HepG2 (cell line): ENCODE measurements at places on chromosomes 3 and 15. TPM values are rescaled to one million over a fixed set of nuclear protein-coding genes. Genes with fewer than 3 reads are reported as not detected.

Gene EIF5A2
- total RNA-seq: 9.4 and 17.1 TPM in 2 replicates

Gene EIF4E3
- 0.06 and 0.07 TPM in 2 replicates for total RNA-seq

Gene DAZL
- total RNA-seq: not detected in 2 replicates

Gene MOBP
- total RNA-seq: not detected in 2 replicates

Gene CAPN7
- 36.8 and 52.2 TPM in 2 replicates for total RNA-seq

Gene TMEM158
- total RNA-seq: 0.13 TPM in 1 of 2 replicates, not detected in the other

Gene SCN11A
- 0.02 TPM in 1 of 2 replicates, not detected in the other for total RNA-seq

Gene FGF7
- total RNA-seq: not detected in 2 replicates

Gene BFSP2
- not detected in 2 replicates for total RNA-seq

GRCh38 chr15:44620081-44620480 is 43.4 kb downstream of the SPG11 start:
- DNase-seq: no peak

DNA sequence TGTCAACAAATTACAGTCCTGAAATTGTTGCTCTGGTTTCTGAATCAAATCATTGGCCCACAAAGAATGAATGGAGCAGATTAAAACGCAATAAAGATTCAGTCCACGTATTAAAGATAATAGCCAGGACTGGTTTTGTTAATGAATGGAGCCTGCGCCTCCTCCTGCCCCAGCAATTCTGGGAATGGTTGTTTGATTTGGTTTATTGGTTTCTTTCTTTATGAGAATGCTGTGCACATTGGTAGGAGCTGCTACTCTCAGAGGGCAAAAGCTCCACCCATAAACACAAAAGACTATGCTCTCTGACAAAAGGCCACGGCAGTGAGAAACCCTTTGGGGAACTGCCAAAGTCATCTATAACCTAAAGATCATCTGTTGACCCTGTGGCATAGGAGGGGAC is 261.1 kb downstream of the ABHD5 start:
- no peak for DNase-seq

GRCh38 chr3:85576091-85576690 is 617.4 kb downstream of the CADM2 start:
- peak; percentile 44 for DNase-seq

DNA sequence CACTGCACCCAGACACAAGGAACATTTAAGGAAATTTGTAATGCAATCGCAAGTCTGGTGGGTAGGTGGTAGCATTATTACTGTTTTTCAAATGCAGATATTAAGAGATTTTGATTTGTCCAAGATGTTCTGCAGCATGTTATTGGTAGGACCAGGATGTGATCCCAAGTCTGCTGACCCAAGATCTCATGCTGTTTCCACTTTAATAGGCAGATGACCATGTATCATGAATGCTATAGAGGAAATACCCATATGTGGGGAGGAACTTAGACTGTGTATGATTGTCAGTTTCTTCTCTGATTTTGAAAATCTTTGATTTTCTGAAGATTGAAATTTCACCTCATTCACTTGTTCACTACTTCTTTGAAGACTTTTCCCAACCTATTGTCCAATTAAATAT is 28.7 kb downstream of the ATP6V1A start:
- DNase-seq: no peak

- DNase-seq: peak; percentile 70
These were observed 27.7 kb downstream of the DLG1 start for GRCh38 chr3:197270558-197271317.

DNA sequence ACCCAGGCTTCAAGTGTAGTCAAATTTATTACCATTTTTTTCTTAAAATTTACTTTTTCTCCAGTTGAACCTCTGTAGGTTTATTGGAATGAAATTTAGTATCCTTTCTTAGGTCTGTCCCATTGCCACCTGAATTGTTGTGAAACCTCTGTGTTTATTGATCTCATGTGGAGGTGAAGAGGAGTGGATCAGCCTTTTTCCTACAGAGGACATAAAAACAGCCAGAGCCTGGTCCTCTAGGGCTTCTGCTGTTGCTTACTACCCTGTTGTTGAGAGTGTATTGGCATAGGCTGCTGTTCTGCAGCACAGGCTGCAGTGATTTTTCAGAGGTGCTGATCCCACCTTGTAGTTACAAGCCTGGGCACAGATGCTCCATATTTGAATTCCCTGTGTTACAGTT is 44.6 kb downstream of the LRRC28 start:
- no peak for DNase-seq

DNA sequence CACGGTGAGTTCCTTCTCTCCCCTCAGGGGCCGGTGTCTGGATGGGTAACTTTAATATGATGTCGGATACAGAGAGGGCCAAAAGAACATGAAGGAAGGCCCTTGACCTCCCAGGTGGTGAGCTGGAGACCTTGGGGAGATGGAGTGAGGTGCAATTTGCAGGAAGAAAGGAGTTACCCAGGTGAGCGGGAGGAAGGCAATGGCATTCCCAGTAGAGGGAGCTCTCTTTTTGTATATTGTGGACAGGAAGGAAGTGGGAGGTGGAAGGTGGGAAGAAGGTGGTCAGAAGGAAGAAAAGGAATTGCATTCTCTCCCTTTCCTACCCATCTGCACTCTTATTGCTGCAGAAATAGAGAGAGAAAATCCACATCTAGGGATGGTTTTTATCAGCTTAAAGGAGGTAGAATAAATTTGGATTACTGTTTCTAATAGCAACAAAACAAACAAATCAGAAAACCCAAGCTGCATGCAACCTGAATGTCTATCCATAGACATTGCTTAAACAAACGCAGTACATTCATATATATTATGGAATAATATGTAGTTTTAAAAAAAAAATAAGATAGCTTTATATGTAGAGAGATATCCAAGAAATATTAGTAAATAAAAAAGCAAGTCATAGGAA is 169.0 kb upstream of the TSC22D2 start:
- DNase-seq: peak; percentile 25

DNA sequence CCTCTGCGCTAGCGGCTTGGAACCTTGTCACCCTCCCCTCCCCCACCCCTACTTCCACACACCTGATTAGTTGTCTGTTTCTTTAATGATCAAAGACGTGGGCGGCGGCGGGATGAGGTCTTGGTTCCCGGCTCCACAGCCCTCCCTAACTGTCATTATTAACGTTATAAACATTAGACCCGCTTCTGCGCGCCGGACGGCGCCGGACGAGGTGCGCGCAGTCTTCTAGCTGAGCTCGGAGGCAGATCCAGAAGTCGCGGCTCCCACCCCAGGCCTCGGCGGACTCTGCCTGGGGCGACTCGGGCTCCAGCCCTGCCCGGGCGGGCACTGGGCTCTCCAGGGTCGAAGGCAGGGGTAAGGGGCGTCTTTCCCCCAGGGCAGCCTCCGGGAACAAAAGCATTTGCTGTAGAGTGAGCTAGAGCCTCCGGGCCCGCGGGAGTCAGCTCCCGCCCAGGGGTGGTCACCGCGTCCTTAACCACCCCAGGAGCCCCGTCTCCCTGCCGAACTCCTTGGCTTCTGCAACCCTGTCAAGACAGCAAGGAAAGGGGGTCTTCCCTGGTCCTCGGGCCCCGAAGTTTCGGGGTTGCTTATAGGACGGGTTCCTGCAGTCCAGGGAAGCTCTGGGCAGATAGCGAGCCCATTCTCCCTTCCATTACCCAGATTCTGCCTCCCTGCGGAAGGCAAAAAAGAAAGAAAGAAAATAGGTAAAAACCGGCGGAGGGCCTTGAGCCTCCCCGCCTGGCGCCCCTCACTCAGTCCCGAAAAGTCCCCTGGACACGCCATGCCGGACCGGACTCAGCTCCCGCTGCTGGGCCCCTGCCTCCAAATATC is 2.2 kb upstream of the ISLR2 start:
- no peak for DNase-seq

DNA sequence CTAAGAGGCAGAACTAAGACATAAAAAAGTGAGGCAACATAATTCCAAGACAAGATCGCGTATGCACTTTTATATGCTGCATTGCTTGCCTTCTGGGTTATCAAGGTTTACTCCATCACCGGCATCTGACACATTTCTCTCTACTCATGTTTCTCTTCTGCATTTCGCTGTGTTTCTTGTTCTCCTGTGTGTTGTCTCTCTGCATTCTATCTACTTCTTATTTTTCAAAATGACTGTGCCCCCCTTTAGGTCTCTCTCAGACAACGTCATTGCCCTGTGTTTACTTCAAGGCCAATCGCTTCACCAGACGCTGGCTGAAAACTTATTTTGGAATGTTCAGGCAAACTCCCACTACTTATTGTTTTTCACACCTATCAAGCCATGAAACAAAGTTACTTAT is 280.4 kb downstream of the KCNH8 start:
- DNase-seq: no peak

DNA sequence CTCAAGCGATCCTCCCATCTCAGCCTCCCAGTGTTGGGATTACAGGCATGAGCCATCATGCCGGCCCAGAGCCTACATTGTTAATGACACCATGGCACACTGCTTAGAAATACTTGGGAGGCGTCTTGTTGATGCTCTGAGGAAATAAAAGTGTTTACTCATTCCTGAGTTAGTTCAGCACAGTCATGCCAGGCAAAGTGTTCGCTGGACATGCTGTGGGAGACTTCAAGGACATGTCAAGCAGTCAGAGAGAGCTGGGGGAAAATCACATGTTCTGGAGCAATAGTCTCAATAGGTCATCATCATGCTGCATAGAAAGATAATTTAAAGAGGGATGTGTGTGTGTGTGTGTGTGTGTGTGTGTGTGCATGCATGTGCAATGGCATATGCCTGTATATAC is 37.5 kb downstream of the TTC23 start:
- DNase-seq: no peak

- no peak for DNase-seq
These were observed 5.3 kb downstream of the EIF4A2 start for GRCh38 chr3:186788482-186789370.

DNA sequence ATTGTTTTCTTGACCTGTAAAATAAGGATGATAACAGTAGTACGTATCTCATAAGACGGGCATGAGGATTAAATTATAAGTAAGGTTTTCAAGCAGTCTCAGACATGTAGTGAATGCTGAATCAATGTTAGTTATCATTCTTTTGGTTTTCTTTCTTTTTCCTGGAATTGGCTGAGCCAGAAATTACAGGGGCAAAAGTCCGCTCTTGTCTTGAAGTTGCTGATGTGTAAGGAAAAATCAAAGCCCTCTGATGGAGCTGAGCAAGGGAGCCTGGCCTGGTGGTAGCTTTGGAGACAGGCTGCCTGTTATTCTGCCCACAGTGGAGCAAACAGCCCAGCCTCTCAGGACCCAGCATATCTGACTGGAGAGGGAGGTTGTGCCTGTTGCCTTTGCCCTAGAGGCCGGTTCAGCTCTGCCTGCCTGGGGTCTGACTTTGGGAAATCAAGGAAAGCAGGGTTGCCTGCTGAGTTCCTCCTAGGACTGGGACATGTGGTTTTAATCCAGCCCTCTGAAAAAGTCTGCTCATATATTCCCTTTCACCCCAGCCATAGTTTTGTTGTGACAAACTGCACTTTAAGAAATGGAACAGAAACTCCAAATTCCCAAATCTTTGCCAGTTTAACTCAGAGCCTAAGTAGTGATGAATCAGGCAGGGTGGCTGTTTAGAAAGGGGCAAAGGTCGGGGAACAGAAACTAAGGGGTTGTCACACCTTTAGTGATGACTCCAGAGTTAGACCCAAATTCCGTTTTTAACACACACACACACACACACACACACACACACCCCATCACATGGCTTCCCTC is 40.1 kb downstream of the GASK1A start:
- no peak for DNase-seq

- no peak for DNase-seq
These were observed 10.7 kb upstream of the TASOR start for GRCh38 chr3:56693750-56694149.

DNA sequence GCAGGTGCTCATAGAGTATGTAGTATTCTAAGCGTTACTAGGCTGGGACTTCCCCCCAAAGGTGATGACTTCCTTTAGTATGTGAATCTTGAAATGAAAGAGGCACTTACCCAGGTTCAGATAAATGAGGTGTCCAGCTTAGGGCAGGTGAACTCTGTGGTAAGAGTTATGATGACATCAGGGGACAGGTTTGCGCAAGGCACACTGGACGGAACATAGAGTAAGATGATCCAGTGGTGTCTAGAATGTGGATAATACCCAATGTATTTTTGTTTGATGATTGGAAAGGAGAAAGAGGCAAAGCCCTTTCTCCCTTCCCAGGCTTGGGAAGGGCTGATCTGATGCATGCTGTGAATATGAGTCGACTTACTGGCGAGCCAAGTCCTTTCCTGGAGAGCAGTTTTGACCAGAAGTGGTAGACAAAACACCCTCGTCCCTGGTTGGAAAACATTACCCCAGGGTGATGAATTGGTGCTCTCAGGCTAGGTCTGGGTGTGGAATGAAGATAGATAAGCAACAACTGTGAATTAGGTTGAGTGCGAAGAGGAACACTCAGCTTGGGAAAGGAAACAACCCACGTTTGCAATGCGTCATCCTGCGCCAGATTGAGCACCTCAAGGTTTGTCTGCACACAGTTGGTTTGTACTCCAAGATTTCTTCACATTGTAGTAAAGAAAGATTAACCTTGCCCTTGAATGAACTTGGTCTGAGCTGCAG is 124.2 kb downstream of the GHSR start:
- no peak for DNase-seq

DNA sequence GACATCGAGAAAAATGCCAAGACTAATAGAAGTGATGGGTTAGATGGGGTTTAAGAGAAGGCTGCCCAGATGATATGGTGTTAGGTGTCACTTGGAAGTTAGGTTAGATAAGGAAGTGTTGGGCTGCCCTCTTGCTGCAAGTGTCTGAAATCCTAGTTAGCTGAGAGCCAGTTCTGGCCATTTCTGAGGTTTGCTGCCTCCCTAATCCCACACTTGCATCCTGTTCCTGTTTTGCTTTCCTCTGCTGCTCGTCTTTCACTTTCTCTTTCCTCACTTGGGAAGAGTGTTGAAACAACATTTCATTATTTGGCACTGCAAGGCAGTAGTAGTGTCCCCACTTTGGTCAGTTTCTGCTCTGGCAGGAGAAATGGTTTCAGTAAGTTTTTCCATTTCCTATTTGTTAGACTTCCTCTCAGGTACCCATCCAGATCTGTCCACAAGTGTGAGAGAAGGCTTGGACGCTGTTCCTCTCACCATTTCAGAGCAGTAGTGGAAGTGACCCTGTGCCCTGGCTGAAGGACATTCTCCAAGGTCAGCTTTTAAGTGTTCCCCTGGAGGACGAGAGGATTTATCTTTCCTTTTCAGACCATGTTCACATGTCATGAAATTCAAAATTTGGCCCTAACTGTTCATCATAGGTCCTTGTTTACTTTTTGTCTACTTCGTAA is 93.3 kb downstream of the ADAMTSL3 start:
- DNase-seq: peak; percentile 2

GRCh38 chr3:12663401-12663935 is 449 bp downstream of the RAF1 start:
- DNase-seq: no peak

- DNase-seq: no peak
These were observed 279.3 kb upstream of the CTNNB1 start for GRCh38 chr3:40920041-40920440.

GRCh38 chr3:24951180-24951579 is 456.5 kb upstream of the THRB start:
- DNase-seq: no peak
